AG20443 (cell line): ENCODE measurements at places on chromosomes 1 and 21.

DNA sequence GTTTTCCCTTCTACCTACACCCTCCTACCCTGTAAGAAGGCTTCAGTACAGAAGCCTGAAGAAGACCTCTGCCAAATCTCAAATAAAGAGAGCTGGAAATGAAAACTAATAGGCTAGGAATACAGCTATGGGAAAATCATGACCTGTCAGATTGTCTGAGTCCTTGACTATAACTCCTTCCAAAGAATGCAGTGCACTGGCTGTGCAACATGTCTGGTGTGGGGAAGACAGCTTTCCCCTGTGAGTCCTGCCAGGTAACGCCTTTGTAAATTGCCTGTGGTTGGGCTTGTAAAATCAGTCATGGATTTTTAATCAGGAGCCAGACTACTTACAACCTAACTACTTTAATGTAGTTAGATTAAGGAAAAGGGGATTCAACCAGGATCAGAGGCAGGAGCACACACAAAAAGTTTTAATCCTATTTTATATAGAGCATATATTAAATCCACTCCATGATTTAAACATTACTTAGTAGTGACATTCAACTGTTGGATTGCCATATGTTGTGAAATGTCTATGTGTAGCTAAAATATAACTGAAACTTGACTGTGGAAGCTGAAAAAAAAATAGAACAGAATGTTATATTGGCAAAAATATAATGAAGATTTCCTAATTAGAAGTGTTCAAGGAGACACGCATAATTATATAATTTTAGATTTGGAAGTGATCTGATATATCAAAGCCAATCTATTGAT lies 1667.8 kb downstream of the KCNT2 start:
- no peak for DNase-seq

- DNase-seq: peak; percentile 87
Measured at GRCh38 chr1:156146020-156146768, 7.2 kb upstream of the SEMA4A start.

GRCh38 chr1:224739303-224739996 lies 123.3 kb downstream of the CNIH3 start:
- no peak for DNase-seq

GRCh38 chr1:184296466-184297243 lies 90.2 kb upstream of the C1orf21 start:
- DNase-seq: peak; percentile 71

DNA sequence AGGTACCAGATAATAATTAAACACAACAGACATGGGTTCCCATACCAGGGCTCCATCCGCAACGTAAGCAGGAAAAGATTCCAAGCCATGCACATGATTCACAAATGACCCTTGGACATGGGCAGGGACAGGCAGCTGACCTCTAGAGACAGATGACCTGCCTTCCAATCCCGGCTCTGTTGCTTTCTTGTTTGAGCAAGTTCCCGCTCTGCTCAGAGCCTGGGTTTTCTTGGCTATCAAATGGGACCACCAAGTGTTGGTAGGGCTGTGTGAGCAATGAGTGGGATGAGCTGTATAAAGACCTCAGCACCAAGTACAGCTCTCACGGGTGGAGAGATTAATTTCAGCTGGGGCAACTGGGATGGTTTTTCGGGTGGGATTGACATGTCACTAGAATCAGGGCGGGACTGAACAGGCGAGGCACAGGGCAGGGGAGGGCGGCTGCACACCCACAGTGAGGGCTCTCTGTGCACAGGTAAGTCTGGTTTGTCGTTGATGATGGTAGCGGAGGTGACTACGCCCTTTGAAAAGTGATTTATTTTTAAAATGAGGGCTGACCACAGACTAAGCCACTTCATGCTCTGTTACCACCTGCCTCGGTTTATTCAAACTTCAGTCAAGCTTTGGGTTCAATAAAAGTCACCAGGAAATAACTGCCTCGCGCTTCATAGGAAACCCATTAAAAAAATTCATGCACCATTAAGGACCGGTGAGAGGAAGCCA lies 57.5 kb upstream of the IFFO2 start:
- DNase-seq: peak; percentile 1

DNA sequence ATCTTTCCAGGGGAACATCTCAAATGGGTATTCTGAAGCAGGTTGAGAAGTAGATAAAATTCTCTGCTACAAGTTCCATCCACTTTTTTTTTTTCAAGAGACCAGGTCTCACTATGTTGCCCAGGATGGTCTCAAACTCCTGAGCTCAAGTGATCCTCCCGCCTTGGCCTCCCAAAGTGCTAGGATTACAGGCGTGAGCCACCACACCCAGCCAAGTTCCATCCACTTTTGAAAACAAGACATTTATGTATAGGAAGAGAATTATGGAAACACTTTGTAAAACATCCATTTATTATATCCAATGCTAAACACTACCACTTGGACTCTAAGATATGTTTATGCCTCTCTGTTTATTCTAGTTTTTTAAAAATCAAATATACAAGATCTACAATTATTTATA lies 13.4 kb downstream of the HNRNPU start:
- DNase-seq: no peak

- DNase-seq: no peak
Measured at GRCh38 chr1:12572522-12572921, 45.5 kb downstream of the DHRS3 start.

DNA sequence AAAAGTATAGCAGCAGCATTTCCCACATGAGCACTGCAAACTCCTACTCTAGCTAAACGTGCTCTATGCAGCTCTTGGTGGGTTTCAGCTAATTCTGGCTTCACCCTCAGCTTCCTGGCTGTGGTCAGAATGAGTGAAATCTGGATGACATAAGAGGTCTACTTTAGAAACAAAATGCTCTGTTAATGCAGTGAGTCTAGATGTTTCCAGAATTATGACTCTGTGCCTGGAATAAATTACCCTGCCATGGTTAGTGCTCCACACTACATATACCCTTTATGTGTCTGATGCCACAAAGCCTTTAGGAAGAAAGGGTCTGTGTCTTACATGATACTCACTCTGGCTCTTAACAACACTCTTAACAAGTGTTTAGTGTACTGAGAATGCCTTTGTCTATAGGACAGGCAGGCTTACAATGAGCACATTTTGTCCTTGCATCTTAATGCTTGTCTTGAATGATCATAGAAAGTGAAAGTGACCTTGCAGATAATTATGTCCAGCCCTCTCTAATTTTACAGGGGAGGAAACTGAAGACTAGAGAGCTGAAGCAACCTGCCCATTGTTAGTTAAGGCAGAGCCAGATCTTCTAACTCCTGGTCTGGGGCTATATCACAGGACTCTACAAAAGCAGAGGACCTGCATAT lies 9.2 kb downstream of the S100A10 start:
- DNase-seq: no peak

- no peak for DNase-seq
Measured at GRCh38 chr1:19014765-19015164, 58.3 kb upstream of the IFFO2 start.

DNA sequence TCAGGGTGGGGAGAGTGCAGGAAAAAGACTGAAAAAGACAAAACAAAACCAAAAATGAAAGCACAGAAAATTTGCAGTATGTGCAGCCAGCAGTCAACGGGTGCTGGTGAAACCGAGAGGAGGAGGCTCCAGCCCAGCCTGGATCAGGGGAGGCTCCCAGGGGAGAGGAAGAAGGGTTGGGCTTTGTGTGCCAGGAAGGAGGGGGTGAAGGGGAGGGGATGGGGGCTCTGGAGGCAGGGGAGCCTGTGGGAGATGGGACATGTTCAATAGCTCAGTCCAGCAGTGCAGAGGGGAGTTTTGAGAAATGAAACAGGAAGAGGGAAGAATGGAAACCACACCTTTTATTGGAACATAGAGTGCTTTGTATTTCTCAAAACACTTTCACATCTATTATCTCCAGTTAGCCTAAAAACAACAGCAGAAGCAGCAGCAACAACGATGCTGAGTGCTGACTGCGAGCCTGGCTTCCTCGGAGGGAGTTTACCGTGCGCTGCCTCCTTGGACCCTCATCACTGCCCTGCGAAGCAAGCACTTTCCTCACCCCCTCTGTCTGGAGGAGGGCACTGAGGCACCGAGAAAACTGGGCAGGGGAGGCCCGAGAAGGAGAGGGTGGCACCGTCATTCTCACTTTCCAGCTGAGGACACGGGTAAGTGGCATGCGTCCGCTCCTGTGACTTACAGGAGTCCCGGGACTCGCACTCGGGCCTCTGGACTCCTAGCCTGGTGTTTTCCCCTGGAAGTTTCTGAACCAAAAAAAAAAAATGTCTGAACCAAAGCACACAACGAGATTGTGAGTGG lies 62.9 kb downstream of the MDM4 start:
- DNase-seq: peak; percentile 56

GRCh38 chr1:187549540-187549939 lies 720.8 kb downstream of the PLA2G4A start:
- no peak for DNase-seq
